Activated CD4-positive, alpha-beta memory T cell treated with anti-CD3 and anti-CD28 coated beads for 36 hours (primary cell): ENCODE measurements at places on chromosomes 3 and 15.

- no peak for DNase-seq
Measured at GRCh38 chr3:124814620-124815421, 72.3 kb downstream of the ITGB5 start.

- no peak for DNase-seq
Measured at GRCh38 chr3:22846566-22846965, 356.6 kb upstream of the UBE2E2 start.

DNA sequence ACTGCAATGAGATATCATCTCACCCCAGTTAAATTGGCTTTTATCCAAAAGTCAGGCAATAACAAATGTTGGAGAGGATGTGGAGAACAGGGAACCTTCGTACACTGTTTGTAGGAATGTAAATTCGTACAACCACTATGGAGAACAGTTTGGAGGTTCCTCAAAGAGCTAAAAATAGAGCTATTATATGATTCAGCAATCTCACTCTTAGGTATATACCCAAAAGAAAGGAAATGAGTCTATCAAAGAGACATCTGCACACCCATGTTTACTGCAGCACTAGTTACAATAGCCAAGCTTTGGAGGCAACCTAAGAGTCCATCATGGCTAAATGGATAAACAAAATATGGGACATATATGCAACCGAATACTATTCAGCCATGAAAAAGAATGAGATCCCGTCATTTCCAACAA lies 68.0 kb upstream of the HES1 start:
- DNase-seq = no peak

DNA sequence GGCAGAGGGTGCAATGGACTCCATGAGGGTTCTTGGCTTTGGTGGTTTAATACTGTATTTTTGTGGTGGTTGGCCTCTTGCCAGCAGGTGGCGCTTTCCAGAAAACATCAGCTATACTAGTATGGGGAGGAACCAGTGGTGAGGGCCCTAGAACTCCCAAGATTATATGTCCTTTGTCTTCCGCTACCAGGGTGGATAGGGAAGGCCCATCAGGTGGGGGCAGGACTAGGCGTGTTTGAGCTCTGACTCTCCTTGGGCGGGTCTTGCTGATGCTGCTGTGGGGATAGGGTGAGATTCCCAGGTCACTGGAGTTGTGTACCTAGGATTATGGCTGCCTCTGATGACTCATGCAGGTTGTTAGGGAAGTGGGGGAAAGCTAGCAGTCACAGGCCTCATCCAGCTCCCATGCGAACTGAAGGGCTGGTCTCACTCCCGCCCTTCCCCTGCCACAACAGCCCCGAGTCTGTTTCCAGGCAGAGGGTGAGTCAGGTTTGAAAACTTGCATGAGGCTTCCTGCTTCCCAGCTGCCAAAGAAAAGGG lies 357.7 kb downstream of the OTOL1 start:
- DNase-seq = peak; percentile 13

- DNase-seq = no peak
Measured at GRCh38 chr3:23263796-23264195, 60.7 kb downstream of the UBE2E2 start.

- DNase-seq = no peak
Measured at GRCh38 chr3:153103406-153103945, 58.5 kb upstream of the RAP2B start.

DNA sequence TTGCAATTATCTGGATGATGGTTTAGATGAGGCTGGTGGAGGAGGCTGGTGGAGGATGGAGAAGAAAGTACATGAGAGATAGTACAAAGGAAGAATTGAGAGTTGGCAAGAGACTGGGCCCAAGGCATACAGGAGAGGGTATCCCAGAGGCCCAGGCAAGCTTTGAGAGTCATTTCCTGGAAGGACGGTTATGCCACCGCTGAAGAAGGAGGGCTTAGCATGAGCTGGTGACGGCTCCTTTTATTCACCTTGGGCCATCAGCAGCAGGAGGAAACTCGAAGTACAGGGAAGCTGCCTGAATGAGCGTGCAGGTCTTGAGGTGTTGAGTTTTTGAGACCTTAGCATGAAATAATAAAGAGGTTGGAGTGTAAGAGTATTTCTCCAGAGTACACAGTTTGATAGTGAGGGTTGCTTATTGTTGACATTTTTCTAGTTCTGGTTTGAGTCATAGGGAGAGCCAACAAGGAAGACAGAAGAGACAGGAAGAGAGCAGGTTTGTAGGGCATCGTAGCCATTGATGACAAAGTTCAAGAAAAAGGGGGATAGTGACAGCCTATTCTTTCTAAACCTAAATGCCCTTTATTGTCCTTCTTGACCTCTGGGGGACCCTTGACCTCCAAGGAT lies 13.8 kb downstream of the THSD4 start:
- no peak for DNase-seq

- DNase-seq = no peak
Measured at GRCh38 chr3:61181874-61182273, 69.4 kb downstream of the FHIT start.

DNA sequence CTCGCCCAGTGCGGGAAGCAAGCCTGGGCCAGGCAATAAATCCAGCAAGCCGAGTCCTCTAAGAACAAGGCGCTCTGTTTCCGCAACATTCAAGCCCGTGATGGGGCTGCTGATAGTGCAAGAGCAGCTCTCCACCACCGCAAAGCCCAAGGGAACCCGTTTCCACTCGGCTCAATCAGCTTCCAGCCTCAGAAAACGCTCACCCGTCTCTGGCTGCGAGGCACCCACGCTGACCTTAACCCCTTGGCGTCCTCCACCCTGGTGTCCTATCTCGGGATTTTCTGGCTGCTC lies 17.8 kb downstream of the SPATA12 start:
- DNase-seq = peak; percentile 39

- no peak for DNase-seq
Measured at GRCh38 chr15:28959326-28959725, 73.6 kb downstream of the APBA2 start.

DNA sequence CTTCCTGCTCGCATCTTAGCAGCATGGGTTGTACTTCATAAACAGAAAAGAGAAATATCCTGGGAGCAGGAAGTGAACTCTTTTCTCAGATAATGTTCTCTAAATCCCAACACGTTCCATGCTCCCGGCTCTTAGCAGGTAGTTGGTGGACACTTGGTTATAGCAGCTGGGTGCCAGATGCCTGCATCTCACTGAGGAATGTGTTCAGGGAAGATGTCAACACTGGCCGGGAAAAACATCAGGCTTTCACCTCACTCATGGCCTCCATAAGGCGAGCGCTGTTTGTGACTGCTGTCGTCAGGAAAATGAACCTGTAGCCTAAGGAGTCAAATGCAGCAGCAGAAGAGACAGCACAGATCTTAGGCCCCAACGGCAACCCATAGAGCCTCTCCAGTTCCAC lies 4.4 kb upstream of the PRC1 start:
- no peak for DNase-seq

DNA sequence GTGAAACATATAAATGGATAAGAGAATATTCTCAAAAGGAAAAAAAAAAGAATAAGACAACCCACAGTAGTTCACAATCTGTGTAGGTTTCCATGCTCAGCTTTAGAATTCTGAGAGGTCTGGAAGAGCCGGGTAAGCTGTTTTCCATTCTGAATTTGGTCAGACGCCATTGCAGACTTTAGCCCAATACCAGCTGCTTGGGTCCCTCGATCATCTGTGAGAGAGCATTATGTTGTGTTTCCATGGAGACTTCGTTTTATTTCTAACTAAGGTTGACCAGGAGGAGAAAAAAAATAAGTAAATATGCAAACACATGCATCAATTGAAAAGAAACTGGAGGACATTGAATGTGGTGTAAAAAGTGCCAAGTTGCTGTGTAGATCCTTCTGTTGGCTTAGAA lies 25.5 kb downstream of the KCNAB1 start:
- DNase-seq = no peak

- DNase-seq = no peak
Measured at GRCh38 chr3:117853923-117854668, 1144.5 kb downstream of the TUSC7 start.

DNA sequence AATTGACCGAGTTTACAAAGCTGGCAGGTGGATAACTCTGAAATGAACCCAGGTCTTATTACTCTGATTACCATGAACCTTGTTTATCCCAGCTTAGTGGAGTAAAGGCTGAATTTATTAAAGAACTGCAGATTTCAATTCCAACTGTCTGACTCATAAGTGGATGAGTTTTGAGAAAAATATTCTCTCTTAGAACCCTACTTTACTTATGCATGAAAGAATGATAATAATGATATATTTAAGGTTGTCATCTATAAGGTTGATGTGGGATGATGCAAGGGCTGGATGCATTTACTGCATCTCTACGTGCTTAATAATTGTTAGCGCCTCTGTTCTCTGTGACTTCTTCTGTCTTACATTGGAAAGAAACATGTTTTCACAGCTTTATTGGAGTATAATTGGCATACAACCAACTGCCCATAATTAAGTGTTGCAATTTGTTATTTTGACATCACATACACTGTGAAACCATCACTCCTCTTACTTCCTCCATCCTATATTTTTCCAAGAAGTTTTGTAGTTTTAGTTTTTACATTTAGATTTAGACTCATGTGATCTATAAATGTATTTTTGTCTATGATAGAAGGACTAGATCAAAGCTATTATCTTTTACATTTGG lies 771.2 kb upstream of the ARRDC4 start:
- no peak for DNase-seq

- no peak for DNase-seq
Measured at GRCh38 chr15:33119865-33120264, 74.6 kb downstream of the FMN1 start.

DNA sequence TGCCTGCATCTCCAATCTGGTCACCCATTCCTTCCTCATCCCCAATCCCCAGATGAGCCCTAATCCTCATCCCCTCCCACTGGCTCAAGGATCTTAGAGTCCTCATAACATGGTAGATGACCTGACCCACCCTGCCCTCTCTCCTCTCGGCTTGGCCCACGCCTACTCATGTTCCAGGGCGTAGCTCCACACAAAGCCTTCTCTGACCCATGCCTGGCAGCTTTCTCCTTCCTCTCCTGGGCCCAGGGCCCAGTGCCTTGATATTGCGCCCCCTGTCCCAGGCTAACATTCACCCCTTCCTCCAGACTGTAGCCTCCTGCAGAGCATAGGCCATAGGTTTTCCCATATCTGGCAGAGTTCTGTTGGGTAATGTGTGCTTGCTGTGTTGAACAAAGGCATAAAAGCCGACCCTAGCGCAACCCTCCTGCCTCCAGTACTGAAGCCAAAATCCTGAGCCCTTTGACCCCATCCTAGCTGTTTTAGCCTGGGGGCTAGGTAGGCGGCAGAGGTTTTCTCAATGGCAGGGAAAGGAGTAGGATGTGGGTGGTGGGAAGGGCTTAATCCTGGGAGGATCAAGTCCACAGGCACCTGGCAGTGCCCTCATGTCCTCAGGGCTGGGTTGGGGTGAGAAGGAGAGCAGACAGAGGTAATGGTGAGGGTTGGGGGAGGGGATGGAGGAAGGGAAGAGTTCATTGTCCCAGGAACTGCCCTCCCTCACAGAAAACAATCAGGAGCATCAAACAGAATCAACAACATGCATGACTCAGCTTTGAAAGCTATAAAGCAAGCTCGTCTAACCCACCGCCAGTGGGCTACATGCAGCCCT lies 35.5 kb downstream of the MESD start:
- no peak for DNase-seq

GRCh38 chr15:74179101-74179841 lies 5.8 kb downstream of the ISLR start:
- no peak for DNase-seq

DNA sequence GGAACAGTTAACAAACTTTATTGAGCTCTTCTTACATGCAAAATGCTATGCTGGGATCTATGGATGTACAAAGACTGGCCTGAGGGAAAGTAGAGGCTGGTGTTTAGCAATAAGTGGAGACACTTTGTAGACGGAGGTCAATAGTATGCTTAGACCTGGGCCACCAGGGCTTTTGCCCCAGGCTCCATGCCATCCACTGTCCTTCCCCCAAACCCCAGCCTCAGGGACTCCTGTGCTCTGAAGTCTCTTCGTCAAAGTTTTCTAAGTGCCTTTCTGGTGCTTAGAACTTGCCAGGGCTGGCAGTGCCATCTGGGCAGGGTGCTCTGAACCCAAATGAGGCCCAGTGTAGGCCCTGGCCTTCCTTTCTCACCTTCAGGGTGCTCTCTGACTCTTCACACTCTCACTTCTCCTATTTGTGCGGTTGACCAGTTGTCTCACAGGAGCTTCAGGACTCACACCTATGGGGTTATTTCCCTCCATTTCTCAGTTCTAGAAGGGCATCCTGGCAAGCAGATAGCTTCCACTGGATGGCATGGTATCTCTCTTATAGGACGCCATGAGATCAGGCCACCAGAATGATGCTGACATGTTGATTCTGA lies 21.8 kb upstream of the KCNAB1 start:
- no peak for DNase-seq

DNA sequence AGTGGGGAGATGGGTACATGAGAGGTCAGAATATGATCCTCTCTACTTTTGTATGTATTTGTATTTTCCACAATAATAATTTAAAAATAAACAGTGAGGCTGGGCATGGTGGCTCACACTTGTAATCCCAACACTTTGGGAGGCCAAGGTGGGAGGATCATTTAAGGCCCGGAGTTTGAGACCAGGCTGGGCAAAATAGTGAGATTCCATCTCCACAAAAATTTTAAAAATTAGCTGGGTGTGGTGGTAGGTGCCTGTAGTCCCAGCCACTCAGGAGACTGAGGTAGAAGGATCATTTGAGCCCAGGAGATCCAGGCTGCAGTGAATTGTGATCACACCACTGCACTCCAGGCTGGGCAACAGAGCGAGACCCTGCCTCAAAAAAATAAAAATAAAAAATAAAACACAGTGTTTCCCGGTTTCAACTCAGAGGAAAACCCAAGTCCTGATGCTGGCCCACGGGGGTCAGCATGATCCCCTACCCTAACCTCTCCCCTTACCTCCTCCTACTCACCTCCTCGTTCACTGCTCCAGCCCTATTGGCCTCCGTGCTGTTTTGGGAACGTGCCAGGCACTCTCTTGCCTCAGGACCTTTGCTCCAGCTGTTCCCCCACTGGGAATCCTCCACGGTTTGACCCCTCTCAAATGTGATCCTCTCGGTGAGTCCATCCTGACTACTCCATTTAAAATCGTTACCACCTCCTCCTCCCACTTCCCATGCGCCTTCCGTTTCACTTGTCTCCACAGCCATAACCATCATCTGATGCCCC lies 2.9 kb upstream of the KLHL40 start:
- DNase-seq = no peak

DNA sequence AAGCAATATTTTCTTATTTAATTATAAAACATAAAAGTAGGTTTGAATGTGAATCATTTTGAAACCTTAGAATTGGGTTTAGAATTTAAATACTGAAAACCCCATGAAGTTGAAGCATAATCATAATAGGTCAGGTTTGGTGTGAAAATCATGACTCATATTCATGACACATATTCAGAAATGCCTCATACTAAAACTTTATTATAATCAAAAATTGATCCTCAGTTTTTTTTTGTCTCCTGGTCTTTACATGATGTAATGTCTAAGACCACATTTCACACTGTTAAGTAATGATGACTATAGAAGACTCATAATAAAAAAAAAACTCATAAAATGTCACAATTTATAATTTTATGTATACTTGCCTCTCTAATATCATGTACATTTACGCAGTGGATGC lies 190.4 kb downstream of the FOXP1 start:
- DNase-seq = no peak

DNA sequence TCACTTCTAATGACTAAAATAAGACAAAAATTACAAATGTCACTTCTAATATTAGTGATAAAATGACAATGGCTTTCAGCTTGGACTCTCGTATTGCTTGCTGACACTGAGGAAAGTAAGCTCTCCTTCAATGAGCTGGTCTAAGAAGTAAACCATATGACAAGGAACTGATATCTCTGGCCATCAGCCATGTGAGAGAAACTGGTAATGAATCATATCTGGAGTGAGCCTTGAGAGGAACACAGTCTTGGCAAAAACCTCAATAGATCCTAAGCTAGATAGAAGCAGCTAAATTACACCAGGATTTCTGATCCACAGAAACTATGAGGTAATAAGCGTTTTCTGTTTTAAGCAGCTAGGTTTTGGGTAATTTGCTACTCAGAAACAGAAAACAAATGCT lies 1575.1 kb downstream of the OTOL1 start:
- no peak for DNase-seq
